ENCODE measurements at places on chromosomes 12 and 14. TPM values are rescaled to one million over a fixed set of nuclear protein-coding genes. Genes with fewer than 3 reads are reported as not detected.

DNA sequence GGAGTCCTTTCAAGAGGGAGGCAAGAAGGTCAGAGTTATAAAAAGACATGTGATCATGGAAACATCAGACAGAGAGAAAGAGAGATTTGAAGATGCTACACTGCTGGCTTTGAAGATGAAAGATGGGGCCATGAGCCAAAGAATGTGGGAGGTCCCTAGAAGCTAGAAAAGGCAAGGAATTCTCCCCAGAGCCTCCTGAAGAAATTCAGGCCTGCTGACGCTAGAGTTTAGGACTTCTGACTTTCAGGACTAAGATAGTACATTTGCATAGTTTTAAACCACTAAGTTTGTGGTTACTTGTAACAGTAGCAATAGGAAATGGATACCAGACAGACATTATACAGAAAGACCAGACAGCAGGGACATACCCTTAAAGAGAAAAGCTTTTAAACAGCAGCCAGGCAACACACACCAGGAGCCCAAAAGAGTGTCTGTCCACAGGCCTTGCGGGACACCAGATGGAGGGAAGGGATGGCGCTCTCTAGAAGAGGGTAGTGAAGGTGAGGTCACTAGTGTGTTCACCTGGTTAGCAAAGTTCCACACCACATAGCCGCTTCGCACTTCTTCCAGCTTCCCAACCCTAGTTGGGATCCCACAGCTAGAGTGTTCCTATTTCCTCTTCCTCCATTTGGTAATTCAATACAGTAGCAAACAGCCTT, 29.7 kb upstream of the CEBPE start:
- DNase-seq: no peak
- H3K27me3 ChIP-seq: no peaks in the 10 kb centered on the region
- no peak overlapping the region for H3K4me3 ChIP-seq
- no peaks in the 10 kb centered on the region for H3K36me3 ChIP-seq
- no peaks in the 10 kb centered on the region for H3K4me1 ChIP-seq
- H3K27ac ChIP-seq: no peak overlapping the region

GRCh38 chr12:5923043-5923605, 21.9 kb downstream of the ANO2 start:
- no peaks in the 10 kb centered on the region for H3K27me3 ChIP-seq
- no peak overlapping the region for H3K4me3 ChIP-seq
- DNase-seq: no peak
- no peak overlapping the region for H3K27ac ChIP-seq
- no peaks in the 10 kb centered on the region for H3K36me3 ChIP-seq

GRCh38 chr14:34489324-34489723, 27.3 kb upstream of the SPTSSA start:
- no peaks in the 10 kb centered on the region for H3K36me3 ChIP-seq
- DNase-seq: no peak
- no peak overlapping the region for H3K27ac ChIP-seq
- no peaks in the 10 kb centered on the region for H3K4me1 ChIP-seq

DNA sequence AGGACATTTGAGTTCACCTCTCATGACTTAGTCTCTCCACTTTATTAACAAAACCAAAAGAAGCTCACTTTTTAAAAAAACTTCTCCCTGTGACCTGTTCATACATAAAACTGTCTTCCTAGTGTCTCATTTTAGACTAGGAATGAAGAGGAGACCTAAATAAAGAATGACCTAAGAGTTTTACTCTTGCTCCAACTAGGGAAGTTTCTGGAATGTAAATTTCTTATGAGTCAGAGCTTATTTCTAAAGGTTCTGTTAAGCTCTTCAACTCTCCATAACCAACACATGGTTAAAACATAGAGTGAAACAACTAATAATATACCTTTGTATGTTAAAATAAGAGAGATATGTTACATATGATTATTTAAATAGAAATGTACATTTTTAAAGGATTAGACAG, 369.8 kb downstream of the EMP1 start:
- no peak for DNase-seq
- H3K27me3 ChIP-seq: no peaks in the 10 kb centered on the region
- H3K4me1 ChIP-seq: no peaks in the 10 kb centered on the region
- H3K36me3 ChIP-seq: no peaks in the 10 kb centered on the region
- H3K4me3 ChIP-seq: no peak overlapping the region

- no peak overlapping the region for H3K4me3 ChIP-seq
- no peaks in the 10 kb centered on the region for H3K4me1 ChIP-seq
These were observed 52.9 kb downstream of the SETD3 start for GRCh38 chr14:99427632-99428300.

DNA sequence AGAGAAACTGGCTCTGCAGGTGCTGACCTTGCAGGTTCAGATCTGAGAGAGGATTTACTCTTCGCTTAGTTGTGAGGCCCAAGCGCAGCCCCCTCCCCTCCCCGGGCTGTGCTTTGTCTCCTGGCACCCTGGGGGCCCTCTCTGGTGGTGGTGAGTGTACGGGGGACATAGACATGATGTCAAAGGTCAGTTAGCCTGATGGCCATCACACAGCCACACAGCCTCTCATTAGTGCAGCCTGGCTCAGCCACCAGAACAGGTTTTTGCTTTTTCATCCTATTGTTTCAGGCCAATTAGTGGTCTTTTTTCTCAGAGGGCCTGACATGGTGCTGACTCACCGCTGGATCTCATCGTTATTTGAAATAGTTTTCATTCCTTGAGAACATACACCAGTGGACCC, 437.9 kb downstream of the AACS start:
- H3K4me1 ChIP-seq: no peaks in the 10 kb centered on the region
- DNase-seq: no peak
- no peak overlapping the region for H3K4me3 ChIP-seq
- no peaks in the 10 kb centered on the region for H3K36me3 ChIP-seq
- H3K27me3 ChIP-seq: no peaks in the 10 kb centered on the region
- no peak overlapping the region for H3K27ac ChIP-seq

- H3K27me3 ChIP-seq: no peaks in the 10 kb centered on the region
- no peak for DNase-seq
- no peaks in the 10 kb centered on the region for H3K4me1 ChIP-seq
- H3K4me3 ChIP-seq: peak overlapping the region; percentile 98
- peaks cover 4% of the 10 kb centered on the region for H3K36me3 ChIP-seq
These were observed 1.9 kb downstream of the SLC25A3 start for GRCh38 chr12:98595243-98595988.

DNA sequence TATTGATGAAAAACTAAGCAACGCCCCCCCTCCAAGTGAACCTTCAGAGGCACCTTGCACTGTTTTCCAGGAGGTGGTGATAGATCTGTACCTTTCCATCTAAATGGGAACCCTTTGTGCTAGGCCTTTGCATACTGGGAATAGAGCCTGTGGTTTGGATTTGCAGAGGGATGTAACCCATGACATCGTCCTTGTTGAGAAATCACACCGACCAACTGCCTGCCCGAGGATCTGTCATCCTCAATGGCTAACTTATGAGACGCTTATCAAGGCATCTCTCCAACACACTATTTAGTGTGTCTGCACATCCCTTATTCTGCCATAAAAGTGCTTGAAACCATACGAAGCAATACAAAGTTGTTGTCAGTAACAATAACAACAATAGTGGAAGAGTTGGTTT, 22.9 kb downstream of the NTN4 start:
- H3K4me1 ChIP-seq: peaks cover 3% of the 10 kb centered on the region
- no peaks in the 10 kb centered on the region for H3K36me3 ChIP-seq
- no peak for DNase-seq
- no peak overlapping the region for H3K4me3 ChIP-seq
- no peak overlapping the region for H3K27ac ChIP-seq
- no peaks in the 10 kb centered on the region for H3K27me3 ChIP-seq

DNA sequence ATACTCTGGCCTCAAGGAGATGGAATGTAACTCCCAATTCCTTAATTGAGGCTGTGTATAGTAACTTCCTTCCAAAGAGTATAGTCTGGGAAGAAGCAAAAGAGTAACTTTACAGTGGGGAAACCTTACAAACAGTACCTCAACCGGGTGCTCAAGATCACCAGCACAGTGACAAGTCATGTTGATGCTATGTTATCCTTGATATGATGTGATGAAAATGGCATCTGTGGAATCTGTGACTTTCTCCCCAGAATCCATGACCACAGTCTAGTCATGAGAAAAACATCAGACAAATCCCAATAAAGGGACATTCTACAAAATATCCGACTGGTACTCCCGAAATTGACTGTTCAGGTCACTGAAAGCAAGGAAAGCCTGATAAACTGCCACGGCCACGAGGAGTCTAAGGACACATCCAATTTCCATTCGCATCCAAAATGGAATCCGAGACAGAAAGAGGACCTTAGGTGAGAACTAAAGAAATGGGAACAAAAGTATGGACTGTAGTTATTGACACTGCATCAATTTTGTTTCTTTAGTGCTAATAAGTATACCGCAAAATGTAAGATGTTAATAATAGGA, 97.3 kb upstream of the FRMD6 start:
- H3K27me3 ChIP-seq: no peaks in the 10 kb centered on the region
- H3K4me1 ChIP-seq: no peaks in the 10 kb centered on the region
- no peak overlapping the region for H3K27ac ChIP-seq
- no peak for DNase-seq

DNA sequence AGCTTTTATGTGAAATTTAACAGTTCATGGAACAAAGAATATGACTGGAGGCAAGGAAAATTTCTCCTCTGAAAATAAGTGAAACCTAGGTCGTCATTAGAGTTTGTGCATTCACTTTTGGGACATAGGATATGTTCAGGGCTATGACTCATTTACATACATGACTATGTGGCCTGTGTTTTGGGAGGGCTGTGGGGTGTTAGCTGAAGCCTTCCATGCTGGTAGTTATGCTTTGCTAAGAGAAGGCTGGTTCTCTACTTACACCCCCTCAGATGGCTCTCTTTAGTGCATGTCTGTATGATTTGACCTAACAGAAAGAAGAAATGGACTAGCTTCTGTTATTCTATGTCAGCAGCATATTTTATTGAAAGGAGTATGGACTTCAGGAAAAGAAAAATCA, 416.5 kb upstream of the GARIN6 start:
- H3K36me3 ChIP-seq: no peaks in the 10 kb centered on the region
- no peaks in the 10 kb centered on the region for H3K4me1 ChIP-seq
- DNase-seq: no peak
- H3K27ac ChIP-seq: no peak overlapping the region
- H3K27me3 ChIP-seq: no peaks in the 10 kb centered on the region

DNA sequence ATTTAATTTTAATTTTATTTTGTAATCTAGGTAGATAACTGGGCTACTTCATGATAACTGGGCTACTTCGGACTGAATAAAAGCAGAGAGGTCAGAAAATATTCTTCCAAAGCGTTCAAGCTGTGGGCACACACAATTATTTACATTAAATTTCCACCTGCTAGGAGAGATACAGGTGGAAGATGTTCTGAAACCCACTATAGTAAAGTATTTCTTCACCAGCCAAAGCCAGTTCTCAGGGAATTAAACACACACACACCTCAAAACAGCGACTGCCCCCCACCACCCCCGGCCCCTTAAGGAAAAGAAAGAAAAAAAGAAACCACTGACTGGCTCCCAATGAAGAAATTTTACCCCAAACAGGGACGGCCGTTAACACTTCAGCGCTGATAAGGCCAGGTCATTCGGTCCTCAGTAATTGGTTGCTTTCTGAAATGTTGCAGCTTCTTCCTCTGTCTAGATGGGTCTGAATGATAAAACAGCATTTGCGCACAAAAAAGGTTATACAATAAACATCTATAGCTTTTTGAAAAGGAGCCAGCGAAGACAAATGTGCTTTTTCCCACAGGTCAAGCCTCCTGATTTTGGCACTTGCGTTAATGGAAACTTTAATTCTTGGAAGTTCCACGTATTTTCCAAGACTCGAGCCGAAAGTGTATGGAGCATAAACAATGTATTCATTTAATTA, 771 bp upstream of the KCNJ8 start:
- no peak for DNase-seq
- no peaks in the 10 kb centered on the region for H3K36me3 ChIP-seq
- peak overlapping the region; percentile 98 for H3K4me3 ChIP-seq
- H3K27me3 ChIP-seq: no peaks in the 10 kb centered on the region
- peak overlapping the region; percentile 6 for H3K27ac ChIP-seq

DNA sequence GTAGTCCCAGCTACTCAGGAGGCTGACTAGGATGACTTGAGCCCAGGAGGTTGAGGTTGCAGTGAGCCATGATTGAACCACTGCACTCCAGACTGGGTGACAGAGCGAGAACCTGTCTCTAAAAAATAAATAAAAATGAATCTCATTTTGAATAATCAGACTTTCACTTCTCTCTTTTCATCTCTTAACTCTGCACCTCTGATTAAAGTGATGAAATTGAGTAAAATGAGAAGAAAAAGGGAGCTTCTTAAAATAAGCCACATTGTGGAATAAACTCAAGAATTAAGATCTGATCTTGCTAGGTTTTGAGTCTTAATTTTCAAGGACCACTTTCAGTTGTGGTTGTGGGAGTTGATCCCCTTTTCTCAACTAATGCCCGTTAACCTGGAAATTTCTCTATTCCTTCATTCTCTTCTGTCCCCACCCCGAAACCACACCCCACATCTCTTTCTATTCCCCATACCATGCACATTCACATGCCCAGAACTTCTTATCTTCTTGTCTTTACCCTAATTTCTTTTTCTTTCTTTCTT, 70.9 kb upstream of the ETV6 start:
- H3K27ac ChIP-seq: no peak overlapping the region
- H3K36me3 ChIP-seq: no peaks in the 10 kb centered on the region
- H3K27me3 ChIP-seq: no peaks in the 10 kb centered on the region
- H3K4me3 ChIP-seq: no peak overlapping the region
- H3K4me1 ChIP-seq: peaks cover 9% of the 10 kb centered on the region

DNA sequence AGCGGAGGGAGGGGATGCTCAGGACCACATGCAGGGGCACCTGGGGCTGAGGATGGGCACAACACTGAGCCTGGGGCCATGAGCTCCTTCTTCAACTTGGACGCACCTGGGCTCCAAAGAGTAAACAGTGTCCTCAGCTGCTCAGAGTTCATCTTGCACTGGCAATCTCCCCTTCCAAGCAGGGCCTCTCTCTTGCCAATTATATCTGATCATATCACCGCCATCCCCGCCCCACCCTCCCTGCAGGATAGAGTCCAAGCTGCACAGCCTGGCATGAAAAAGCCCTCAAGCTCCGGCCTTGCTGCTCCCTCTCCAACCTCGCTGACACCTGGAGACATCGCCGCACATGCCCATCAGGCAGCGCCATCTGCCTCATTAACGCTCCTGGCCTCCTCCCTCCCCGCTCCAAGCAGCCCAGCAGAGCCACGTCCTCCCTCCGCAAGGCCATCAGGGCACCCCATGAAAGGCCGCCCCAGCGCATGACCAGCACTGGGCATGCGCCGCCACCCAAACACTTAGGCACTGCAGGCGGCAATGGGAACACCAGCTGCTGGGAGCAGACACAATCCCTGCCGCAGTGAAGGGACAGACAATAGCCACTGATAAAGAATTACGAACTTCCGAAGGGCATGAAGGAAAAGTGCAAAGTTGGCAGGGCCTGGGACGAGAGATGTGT, 88.8 kb downstream of the CHGA start:
- H3K4me3 ChIP-seq: no peak overlapping the region
- no peaks in the 10 kb centered on the region for H3K27me3 ChIP-seq
- H3K4me1 ChIP-seq: peaks cover 1% of the 10 kb centered on the region
- no peak overlapping the region for H3K27ac ChIP-seq

- H3K4me3 ChIP-seq: no peak overlapping the region
- H3K27me3 ChIP-seq: no peaks in the 10 kb centered on the region
- H3K4me1 ChIP-seq: no peaks in the 10 kb centered on the region
These were observed 6.3 kb downstream of the SCNN1A start for GRCh38 chr12:6368906-6369525.

- no peak for DNase-seq
- no peaks in the 10 kb centered on the region for H3K27me3 ChIP-seq
- H3K27ac ChIP-seq: no peak overlapping the region
These were observed 141.2 kb downstream of the PPFIA2 start for GRCh38 chr12:81617915-81618314.

IQSEC3 gene
- total RNA-seq: 6.4 TPM

PPP4R4 gene
- 0.10 TPM for total RNA-seq

ADIPOR2 gene
- 50.5 TPM for total RNA-seq

SEL1L gene
- total RNA-seq: 119 TPM

SNW1 gene
- 60.5 TPM for total RNA-seq

PRH2 gene
- total RNA-seq: not detected

RNASE2 gene
- 4.5 TPM for total RNA-seq
